ENCODE measurements at places on chromosomes 4 and X.

DNA sequence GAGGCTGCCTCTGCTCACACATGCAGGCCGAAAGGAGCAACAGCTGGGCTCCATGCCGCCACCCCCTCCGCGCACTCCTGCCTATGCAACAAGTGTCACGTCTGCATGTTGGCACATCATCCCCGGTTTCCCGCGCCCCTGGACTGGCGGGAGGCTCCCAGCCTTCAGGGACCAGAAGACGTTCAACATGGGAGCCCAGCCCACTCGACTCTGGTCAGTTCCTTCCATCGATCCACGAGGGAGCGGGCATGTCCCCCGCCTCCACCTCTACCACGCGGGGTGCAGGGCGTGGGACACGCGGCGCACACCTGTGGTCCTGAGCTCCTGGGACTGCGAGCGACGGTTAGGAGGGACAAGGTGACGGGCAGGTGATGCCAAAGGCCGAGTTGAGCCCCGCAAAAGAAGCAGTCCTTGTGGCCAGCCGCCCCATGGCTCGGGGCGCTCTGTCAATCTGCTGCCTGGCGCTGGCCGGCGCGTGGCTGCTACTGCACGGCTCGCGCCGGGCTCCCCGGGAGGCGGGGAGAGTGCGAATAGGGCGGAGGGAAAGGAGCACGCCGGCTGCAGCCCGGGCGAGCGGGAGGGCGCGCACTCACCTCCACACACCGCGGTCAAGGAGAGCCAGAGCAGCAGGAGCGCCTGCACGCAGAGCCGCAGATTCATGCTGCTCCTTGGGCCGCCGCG, 645 bp downstream of the APLN start:
- DNase-seq, result no peak

DNA sequence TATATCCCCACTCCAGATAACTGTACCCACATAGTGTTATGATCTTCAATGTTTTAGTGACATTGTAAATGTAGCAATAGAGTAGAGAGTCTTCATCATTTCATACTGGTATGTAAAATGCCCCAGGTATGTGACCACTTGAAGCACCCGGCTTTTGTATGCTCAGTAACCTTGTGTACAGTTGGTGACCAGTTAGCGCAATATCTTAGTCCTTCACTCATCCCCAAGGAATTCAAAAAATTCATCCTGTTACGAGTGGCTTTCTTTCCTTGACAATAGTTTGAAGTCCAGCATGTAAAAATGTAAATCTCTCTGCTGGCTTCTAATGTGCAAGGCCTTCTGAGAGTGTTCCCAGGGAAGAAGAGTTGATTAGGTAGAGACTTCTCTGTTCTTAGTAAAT, 145.6 kb downstream of the ARX start:
- DNase-seq, result no peak

- no peak for DNase-seq
Measured at GRCh38 chr4:128463006-128463405, 175.4 kb upstream of the PGRMC2 start.

- DNase-seq, result no peak
Measured at GRCh38 chr4:145779319-145779801, 99.4 kb downstream of the C4orf51 start.

DNA sequence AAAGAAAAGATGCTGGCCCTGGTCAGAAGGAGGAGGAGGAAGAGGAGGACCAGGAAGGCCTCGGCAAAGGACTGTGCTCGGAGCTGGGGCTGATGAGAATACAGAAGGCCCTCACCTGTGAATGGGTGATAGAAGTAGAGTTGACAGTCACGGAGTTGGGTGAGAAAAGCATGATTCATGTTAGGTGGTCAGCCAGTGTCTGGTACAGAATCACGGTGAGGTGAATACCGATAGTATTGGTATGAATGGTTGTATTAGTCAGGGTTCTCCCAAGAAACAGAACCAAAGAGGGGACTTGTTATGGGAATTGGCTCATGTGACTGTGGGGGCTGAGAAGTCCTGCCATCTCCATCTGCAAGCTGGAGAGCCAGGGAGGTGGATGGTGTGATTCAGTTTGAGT, 32.5 kb upstream of the FAM156A start:
- DNase-seq, result no peak

Data from stimulated activated CD4-positive, alpha-beta T cell treated with anti-CD3 and anti-CD28 coated beads, Interleukin-1b, Interleukin-23, amount 100 ng/mL, for 1 hour (primary cell).